Motor neuron (in vitro differentiated cells): ENCODE measurements at places on chromosomes 16 and 17. TPM values are rescaled to one million over a fixed set of nuclear protein-coding genes. Genes with fewer than 3 reads are reported as not detected.

GRCh38 chr16:28292731-28293600, 641 bp downstream of the SBK1 start:
- ATAC-seq, result peak; percentile 37

DNA sequence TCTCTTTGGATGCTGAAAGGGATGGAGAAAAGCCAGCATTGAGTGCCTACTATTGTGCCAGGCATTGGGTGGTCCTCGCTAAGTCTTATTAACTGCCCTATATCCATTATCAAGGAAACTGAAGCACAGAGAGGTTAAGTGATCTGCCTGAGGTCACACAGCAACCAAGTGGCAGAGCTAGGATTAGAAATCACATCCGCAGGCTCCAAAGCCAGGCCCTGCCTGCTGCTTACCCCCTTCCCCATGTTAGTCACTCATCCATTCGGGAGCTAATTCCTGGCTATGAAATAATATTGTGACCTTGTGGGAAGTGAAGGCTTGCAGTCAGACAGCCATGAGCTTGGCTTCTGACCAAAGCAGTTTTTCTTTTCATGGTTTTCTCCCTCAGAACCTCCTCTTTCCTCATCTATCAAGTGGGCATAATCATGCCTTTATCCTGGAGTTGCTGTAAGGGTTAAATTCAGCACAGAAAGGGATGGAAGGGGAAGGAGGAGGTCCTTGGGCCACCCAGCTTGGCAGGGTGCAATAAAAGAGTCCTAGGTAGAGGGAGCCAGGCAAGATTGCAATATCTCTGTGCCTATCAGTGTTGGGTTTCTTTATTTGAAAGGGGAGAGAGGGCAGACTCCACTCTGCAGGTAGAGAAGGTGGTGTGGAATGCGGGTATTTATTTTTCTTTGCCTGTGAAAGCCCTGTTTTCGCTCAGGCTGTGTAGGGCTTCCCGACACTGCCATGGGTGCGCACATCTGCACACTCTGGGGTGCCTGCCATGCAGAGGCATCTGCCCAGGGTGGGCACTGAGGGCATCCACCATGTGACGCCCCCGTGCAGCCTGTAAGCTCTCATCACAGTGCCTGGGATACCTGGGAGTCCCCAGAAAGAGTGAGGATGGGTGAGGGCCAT, 11.3 kb downstream of the RAI1 start:
- no peak for ATAC-seq

- peak; percentile 31 for ATAC-seq
Observed at GRCh38 chr16:27182906-27183405, 20.4 kb upstream of the KDM8 start.

The PPP1R27 gene
- total RNA-seq, result not detected in 2 replicates

GRCh38 chr17:13562271-13562800, 39.4 kb downstream of the HS3ST3A1 start:
- ATAC-seq, result peak; percentile 47

- ATAC-seq, result peak; percentile 39
Observed at GRCh38 chr17:81513753-81514488, 1.3 kb upstream of the ACTG1 start.

DNA sequence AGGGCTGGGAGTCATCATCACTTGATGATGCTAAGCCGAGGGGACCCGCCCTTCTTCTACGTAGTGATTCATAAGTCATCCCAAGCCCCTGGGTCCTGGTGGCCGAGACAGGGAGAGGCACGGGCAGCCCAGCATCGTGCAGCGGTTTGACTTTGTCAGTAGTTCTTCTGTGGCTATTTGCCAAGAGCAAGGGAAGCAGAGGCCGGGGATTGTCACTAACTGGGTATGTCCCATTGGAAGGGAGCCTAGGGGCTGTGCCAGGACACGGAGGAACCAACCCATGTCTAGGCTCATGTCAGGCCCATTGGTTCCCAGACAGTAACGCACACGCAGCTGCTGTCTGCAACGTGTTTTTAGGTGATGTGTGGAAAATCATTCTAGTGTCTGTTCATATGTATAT, 58.5 kb downstream of the ATP2C2 start:
- no peak for ATAC-seq

The COL1A1 gene
- 12.4 and 16.4 TPM in 2 replicates for total RNA-seq

- no peak for ATAC-seq
Observed at GRCh38 chr16:56513972-56514371, 5.9 kb downstream of the BBS2 start.

DNA sequence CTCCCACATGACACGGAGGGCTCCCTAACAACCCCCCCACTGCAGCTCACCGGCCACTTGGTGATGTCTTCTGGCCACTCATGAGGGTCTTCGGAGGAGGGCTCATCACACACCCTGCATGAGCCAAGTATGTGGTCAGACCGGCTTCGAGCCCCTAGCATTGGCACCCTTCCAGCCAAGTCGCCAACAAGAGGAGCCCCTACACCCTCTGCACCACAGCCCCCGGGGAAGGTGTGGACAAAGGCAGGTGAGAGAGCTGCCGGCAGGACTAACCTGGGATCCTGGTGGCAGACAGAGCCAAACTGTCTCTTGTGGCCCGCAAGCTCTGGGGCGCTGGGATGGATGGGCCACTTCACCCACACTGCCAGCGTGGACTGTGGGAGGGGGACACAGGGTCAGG, 6.5 kb downstream of the SNRNP25 start:
- ATAC-seq, result no peak

DNA sequence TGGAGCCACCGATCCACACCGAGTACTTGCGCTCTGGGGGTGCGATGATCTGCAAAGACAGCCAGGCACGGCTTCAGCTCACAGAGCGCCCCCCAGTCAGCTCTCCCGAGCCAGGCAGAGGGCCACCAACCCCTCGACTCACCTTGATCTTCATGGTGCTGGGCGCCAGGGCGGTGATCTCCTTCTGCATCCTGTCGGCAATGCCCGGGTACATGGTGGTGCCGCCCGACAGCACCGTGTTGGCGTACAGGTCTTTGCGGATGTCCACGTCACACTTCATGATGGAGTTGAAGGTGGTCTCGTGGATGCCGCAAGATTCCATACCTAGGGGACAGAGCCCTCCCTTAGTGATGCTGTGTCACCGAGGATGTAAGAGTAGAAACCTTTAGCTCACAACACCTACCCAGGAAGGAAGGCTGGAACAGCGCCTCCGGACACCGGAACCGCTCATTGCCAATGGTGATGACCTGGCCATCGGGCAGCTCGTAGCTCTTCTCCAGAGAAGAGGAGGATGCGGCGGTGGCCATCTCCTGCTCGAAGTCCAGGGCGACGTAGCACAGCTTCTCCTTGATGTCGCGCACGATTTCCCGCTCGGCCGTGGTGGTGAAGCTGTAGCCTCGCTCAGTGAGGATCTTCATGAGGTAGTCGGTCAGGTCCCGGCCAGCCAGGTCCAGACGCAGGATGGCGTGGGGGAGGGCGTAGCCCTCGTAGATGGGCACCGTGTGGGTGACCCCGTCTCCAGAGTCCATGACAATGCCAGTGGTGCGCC, 1.6 kb downstream of the ACTG1 start:
- no peak for ATAC-seq

The KLHL10 gene
- 0.25 and 0.32 TPM in 2 replicates for total RNA-seq

DNA sequence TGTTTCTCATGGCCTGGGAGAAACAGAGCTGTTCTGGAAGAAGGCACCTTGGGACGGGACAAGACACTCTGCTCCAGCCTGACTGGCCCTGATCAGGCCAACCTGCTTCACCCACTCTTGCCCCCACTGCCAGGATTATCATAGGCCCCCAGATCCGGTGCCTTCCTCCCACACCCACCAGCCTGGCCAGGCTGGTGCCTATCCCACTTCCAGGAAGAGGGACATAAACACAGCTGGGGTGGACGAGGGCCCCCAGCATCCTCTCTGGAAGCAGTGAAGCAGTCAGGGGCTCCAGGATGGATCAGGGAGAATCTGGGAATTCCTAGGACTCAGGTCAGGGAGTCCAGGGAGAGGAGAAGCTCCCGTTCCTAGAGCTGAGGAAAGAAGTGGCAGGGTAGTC, 16.9 kb upstream of the ITGA3 start:
- ATAC-seq, result no peak

GRCh38 chr16:1338119-1338730, 4.8 kb downstream of the BAIAP3 start:
- ATAC-seq, result no peak

DNA sequence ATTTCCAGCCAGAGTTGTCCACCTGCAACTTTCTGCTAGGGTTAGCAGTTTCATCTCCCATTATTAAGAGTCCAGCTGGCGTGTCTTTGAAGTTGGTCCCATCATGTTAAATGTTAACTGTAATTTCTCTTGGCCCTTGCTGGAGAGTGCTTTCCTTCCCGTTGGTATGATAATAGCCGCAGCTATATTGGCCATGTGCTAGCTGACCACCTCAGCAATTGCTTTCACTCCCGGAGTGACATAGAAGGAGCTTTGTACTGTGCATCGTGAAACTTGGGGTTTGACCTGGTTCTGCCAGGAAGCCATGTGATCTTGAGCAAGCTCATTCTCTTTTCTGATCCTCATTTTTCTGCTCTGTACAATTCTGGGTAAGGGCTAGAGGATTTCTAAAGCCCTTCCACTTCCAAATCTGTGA, 81.0 kb upstream of the TBX2 start:
- no peak for ATAC-seq

GRCh38 chr16:73796241-73796640, 500.4 kb upstream of the PSMD7 start:
- no peak for ATAC-seq

DNA sequence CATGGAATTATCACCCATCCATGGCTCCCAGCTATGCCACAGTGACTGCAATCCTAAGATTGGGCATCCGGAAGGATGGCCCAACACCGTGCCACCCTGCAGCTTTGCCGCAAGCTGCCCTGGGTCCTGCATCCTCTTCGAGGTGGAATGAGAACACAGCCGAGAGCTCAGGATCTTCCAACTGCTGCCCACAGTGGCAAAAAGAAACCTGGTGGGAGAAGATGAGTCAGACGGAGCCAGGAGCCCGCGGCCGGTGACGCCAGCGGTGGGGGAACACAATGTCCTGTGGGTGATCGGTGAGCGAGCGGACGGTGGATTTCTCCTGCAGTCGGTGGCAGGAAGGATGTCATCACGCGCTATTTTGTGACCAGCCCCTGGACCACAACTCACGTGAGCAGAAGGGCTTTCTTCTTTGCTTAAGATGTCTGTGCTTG, 20.1 kb downstream of the CD7 start:
- no peak for ATAC-seq

The KCNH4 gene
- total RNA-seq, result 0.16 and 0.38 TPM in 2 replicates

DNA sequence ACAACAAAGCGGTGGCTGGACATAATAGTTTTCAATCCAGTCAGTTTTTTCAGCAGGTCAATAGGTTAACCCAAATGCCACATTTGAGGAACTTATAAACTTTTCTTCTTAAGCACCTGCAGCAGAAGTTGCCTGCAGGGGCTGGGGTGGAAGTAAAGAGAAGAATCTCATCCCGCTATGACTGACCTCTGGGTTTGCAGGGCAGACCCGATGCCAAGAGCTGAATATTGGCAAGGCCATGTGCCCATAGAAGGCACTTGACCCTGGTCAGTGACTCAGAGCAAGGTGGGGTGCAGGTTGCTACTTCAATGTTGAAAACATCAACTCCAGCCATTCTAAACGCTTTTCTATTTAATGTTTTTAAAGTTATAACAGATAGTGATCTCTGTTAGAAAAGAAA, 17.9 kb upstream of the SMPD3 start:
- no peak for ATAC-seq

GRCh38 chr16:10339777-10340732, 45.8 kb upstream of the ATF7IP2 start:
- ATAC-seq, result no peak

GRCh38 chr17:29159306-29159860, 20.8 kb downstream of the MYO18A start:
- ATAC-seq, result no peak

The PRR35 gene
- total RNA-seq, result 0.25 TPM in 1 of 2 replicates, not detected in the other
